ENCODE measurements at places on chromosomes 2 and 18.

GRCh38 chr2:175648577-175649063 is 353.4 kb downstream of the LNPK start:
- DNase-seq, result no peak

DNA sequence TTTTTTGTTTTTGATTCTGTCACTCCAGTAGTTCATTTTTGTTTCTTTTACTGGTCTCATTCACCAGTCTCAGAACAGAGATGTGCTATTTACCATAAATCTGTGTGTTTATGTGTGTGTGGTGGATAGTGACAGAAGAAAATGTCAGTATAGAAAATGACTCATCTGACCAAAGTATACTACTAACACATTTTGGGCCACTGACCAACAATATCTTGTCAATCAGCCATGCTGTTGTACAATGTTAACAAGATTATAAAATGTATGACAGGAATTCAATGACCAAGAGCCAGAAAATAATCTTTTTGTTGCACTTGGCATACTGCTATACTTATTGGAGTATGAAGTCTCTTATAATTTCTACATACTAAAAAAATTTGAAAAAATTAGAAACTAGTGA is 1081.4 kb upstream of the NRXN1 start:
- DNase-seq, result no peak

DNA sequence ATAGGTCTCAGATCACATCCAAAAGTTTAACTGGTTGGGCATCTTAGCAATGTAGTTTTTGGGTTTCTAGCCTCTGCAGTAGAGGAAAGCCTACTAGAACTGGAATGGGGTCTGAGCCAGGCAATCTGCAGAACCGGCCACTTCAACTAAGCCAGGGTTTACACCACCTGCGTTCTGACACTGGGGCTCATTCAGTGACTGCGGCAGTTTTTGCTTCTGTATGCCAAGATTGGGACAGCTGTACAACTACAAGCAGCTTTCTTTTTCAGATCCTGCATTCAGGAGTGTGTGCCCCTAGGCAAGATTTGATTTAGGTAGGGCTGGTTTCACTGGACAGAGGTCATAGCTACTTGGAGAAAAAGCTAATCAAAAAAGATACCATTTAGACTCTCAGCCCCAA is 43.7 kb upstream of the IGFBP5 start:
- DNase-seq, result no peak

GRCh38 chr2:197889041-197889440 is 84.6 kb downstream of the PLCL1 start:
- DNase-seq, result peak; percentile 80

GRCh38 chr2:127024769-127025358 is 82.1 kb downstream of the BIN1 start:
- DNase-seq, result no peak

GRCh38 chr2:21356086-21356856 is 232.5 kb downstream of the TDRD15 start:
- DNase-seq, result no peak

GRCh38 chr18:57085371-57085770 is 61.5 kb upstream of the BOD1L2 start:
- DNase-seq, result no peak

GRCh38 chr2:15253835-15254286 is 307.3 kb downstream of the NBAS start:
- no peak for DNase-seq

- DNase-seq, result no peak
Measured at GRCh38 chr2:68341583-68341982, 21.8 kb upstream of the CNRIP1 start.

- DNase-seq, result no peak
Measured at GRCh38 chr2:96423291-96423690, 81.9 kb downstream of the NEURL3 start.

DNA sequence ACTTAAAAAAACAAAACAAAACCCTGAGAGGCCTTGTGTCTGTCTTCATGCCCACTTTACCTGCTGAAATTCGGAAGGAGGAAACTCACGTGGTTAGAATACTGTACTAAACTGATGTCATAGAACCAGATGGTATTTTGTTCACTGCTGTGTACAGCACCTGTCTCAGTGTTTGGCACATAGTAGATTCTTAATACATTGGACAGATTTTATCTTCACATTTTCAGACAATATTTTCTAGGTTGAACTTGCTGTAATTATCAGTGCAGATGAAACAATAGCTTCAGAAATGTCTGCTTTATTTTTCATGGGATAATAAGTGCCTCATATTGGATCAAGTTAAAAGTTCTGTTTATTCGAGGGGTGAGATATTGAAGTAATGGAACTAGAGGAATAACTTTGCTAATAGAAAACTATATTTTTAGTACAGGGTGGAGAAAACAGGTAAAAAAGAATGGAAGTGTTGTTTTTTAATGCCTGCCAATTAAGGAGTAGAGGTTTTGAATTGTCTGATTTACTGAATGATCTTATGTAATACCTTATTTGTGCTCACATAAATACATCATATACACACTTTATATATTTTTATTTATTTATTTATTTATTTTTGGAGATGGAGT is 23.7 kb downstream of the DDX1 start:
- DNase-seq, result no peak

DNA sequence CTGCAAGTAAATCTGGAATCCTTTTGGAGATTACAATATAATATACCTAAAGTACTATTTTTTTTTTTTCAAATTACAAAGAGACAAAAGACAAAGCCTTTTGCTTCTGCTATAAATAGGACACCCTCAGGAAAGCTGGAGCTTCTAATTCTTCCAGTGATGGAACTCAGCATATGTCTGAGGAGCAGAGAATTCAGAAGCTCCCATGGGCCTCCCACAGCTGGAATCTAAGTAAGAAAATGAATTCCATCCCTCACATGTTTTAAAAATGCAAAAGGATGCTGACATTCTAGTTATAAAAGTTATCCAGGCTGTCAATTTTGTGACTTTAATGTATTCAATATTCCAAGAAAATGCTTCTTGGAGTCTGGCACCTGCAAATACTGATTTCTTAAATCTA is 571.3 kb upstream of the LRRTM4 start:
- no peak for DNase-seq

- DNase-seq, result no peak
Measured at GRCh38 chr18:3054214-3054613, 41.3 kb upstream of the LPIN2 start.

GRCh38 chr2:233672886-233673285 is 1.2 kb downstream of the UGT1A9 start:
- no peak for DNase-seq

DNA sequence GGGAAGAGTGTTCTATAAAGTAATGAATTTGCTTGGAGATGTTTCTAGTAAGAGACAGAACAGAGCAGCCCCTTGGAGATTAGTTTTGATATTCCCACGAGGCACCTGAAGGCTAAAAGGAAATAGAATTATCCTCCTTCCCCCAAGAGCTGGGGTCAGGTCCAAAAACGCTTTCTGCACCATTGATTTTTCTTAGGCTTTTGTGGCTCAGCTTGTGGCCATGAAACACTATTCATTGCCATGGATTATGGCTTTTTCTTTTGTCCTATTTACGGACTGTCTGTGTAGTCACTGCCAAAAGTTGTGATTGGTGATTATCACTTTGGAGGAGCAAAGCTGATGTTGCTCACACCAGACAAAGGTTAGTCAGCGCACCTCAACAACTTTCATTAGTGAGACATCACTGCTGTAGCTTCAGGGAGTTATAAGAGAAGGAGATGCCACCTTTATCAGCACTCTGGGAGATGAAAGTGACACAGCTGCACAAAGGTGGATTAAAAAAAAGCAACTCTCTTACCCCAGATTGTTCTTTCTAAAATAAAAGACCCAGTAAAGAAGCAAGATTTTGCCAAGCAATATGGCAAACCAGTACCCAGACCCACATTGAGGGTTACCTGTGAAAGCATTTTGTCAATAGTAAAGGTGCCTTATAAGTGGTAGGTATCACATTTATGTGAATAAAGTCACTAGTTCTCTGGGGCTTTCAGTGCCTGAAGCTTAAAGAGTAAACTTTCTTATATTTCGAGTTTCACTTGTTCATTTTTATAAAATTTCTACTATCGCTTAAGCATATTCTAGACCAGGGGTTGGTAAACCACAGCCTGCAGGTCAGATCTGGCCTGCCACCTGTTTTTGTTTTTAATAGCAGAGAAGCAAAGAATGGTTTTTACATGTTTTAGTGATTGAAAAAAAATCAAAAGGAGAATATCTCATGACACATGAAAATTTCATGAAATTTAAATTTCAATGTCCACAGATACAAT is 10.6 kb downstream of the CXCR4 start:
- no peak for DNase-seq

DNA sequence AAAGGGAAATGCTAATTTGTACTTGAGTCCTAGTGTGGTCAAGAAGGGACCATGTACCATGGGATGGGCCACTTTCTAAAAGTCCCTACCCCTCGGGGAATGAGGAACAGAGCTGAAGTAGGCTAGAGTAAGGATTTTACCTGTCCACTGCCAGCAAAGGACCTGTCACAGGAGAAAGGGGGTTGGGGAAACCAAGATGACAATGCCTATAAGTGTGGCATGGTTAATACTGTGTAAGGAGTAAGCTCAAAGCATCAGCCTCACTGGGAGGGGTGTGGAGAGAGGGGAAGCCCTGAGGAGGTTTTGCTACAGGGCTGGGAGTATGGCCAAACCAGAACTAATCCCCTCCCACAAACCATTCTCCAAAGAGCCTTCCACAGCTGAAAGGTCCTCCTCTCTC is 15.8 kb downstream of the GKN2 start:
- DNase-seq, result no peak

DNA sequence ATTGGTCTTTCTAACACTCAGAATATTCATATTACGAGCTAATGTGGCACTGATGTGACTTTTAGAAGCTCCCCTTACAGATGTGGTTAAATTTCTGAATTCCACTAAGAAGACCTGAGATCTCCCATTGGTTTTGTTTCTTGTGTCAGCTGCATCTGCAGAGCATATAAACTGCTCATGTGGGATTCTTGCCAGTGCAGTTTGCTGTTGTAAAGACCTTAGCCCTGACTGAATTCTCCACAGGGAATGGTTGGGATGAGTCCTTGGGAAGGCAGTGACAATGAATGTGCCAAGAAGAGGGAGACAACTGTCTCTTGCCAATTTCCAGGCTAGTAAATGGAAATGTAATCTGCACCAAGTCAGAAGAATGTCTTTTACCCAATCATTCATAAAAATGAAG is 94.1 kb downstream of the PTPRM start:
- no peak for DNase-seq

GRCh38 chr2:32969444-32970162 is 22.9 kb downstream of the LTBP1 start:
- DNase-seq, result no peak

- DNase-seq, result no peak
Measured at GRCh38 chr2:18976168-18976961, 382.1 kb downstream of the OSR1 start.

DNA sequence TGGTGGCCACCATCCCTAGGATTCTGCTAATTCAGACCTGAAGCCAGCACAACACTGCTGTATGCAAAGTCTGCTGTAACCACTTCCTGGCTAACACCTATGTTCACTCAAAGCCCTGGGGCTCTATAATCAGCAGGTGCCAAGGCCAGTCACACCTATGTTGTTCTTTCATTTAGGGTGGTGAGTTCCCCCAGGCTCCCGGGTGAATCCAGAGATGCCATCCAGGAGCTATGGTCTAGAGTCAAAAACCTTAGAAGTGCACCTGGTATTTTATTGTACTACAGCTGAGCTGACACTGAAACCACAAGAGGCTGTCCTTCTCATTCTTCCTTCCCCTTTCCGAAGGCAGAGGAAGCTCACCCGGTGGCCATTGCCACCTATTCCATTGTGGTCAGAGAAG is 46.2 kb upstream of the CCDC141 start:
- no peak for DNase-seq

- DNase-seq, result no peak
Measured at GRCh38 chr2:134290358-134290757, 36.5 kb downstream of the MGAT5 start.

GRCh38 chr18:24108641-24109040 is 30.2 kb upstream of the CABYR start:
- DNase-seq, result no peak

DNA sequence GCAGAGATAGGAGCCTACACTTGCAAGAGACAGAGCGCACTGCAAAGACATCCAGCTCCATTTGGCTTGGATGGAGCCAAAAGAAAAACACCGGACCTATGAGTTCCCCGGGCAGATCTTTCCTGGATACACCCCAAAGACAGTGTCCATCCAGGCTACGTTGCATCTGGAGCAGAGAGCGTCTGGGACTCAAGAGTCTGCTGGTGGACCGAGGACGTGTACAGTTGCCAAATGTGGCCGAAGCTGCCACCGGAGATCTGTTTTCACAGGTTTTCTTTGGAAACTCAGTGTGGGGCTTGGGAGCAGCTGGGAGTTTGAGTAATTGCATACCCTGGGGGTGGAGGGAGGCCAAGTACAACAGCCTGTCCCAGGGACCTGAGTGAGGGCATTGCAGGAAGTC is 192.3 kb upstream of the OSR1 start:
- DNase-seq, result no peak

DNA sequence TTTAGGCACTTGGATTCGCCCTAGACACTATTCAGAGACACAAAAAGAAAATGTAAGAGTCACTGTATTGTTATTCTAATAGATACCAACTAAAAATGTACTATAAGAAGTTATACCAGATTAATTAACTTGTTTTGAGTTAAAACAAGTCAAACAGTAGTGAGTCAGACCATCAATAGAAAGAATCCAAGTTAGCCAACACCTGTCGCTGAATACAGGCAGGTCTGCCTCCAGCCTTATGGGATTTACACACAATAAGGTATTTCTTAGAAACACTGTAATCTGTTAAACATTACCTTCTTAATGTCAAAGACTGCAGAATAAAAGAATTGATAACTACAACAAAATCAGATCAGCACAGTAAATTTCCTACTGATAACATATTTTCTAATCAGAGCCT is 181.4 kb downstream of the DYM start:
- DNase-seq, result no peak

GRCh38 chr2:120675460-120676130 is 60.1 kb upstream of the GLI2 start:
- peak; percentile 24 for DNase-seq

- DNase-seq, result no peak
Measured at GRCh38 chr2:60556175-60556574, 2.7 kb upstream of the BCL11A start.

- no peak for DNase-seq
Measured at GRCh38 chr18:79857082-79857671, 59.4 kb downstream of the KCNG2 start.

DNA sequence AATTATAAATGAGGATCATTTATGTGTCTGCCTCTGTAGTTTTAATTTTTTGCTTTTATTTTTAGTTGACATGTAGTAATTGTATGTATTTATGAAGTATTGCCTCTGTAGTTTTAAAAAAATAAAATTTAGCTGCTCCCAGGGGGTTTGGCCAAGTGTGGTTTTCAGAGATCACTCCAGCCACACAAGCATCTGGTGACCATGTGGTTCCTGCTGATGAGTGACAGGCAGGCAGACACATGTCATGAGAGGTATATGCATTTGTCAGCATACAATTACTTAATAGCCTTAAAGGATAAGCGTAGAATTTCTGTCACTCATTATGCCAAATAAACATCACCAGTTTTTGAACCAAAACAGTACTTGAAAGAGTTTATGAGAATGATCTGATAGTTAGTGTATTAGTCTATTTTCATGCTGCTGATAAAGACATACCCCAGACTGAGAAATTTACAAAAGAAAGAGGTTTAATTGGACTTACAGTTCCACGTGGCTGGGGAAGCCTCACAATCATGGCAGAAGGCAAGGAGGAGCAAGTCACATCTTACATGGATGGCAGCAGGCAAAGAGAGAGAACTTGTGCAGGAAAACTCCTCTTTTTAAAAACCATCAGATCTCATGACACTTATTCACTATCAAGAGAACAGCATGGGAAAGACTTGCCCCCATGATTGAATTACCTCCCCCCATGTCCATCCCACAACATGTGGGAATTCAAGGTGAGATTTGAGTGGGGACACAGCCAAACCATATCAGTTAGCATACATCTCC is 29.6 kb downstream of the MREG start:
- no peak for DNase-seq

Measured in NCI-H460 (cell line).